ENCODE measurements at places on chromosomes 5 and 9. TPM values are rescaled to one million over a fixed set of nuclear protein-coding genes. Genes with fewer than 3 reads are reported as not detected.

- no peak for DNase-seq
These were observed 149.0 kb downstream of the SSBP2 start for GRCh38 chr5:81601919-81602318.

The SLC28A3 gene
- total RNA-seq, result under 0.01 TPM

DNA sequence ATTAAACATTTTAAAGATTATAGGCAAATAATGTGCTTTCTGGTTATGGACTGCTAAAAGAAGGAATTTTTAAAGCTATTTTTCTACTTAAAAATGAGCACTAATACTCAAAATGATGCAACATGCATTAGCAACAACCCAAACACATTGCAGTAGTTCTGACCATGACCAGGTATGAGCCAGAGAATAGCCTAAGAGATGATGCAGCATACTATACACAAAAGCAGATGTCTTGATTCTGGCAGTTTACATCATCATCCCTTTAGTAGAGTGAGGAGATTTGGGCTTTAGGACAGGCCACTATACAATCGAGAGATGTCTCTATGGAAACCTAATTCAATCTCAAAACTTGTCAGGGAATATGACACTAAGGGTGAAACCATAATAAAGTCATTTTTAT is 307.1 kb downstream of the PRR16 start:
- no peak for DNase-seq

The FBXO4 gene
- total RNA-seq, result 5.1 TPM

DNA sequence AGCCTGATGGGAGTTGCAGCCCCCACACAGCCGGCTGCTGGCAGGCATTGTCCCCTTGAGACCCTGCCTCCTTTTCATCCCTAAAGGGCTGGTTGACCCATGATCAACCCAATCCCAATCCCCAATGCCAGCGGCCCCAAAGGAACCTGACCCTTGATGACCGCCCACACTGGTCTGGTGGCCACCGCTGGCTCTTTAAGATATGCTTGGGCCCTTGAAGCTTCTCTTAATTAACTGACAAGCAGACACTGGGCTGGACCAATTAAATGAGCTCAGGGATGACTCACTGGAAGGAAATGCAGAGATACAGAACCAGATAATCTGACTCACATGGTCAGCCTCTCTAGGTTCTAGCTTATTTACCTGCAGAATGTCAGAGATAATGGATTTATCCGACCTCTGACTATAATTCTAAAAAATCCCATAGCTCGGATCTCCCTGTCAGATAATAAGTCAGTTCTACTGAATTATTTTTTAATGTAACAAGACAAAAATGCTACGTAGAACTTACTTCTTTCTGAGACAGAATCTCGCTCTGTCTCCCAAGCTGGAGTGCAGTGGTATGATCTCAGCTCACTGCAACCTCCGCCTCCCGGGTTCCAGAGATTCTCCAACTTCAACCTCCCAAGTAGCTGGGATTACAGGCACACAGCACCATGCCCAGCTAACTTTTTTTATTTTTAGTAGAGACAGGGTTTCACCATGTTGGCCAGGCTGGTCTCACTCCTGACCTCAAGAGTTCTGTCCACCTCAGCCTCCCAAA is 11.1 kb upstream of the MLANA start:
- DNase-seq, result no peak

The CAMSAP1 gene
- total RNA-seq, result 21.0 TPM

The PCDHGA1 gene
- total RNA-seq, result 0.83 TPM

The UBAC1 gene
- total RNA-seq, result 77.2 TPM

The CCL21 gene
- total RNA-seq, result 65.0 TPM

DNA sequence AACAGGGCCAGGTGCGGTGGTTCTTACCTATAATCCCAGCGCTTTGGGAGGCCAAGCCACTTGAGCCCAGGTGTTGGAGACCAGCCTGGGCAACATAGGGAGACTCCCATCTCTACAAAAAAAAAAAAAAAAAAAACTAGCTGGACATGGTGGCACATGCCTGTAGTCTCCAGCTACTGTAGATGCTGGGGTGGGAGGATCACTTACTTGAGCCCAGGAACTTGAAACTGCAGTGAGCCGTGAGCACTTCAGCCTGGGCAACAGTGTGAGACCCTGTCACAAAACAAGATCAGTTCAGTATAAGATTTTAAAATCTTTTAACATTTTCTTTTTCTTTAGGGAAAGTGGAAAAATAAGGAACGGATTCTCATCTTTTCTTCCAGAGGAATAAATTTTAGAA is 2.5 kb downstream of the BRIX1 start:
- no peak for DNase-seq

DNA sequence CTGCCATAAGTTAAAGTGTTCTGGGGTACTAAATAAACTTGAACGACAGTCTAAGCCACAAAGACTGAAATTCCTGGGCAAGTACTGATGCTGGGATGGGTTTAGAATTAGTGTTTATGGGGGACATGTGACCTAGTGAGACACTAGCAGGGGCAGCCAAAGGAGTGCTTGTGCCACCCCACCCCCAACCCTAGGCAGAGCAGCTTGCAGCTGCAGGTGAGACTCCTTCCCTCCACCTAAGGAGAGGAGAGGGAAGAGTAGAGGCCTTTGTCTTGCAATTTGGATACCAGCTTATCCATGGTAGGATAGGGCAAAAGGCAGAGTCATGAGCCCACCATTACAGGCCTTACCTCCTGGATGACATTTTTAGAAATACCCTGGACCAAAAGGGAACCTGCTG is 28.7 kb upstream of the PDE4D start:
- no peak for DNase-seq

The IFNK gene
- not detected for total RNA-seq

GRCh38 chr9:114174876-114175771 is 19.8 kb downstream of the COL27A1 start:
- DNase-seq, result no peak

The DMRT3 gene
- total RNA-seq, result not detected

The PRRX2 gene
- 2.2 TPM for total RNA-seq

DNA sequence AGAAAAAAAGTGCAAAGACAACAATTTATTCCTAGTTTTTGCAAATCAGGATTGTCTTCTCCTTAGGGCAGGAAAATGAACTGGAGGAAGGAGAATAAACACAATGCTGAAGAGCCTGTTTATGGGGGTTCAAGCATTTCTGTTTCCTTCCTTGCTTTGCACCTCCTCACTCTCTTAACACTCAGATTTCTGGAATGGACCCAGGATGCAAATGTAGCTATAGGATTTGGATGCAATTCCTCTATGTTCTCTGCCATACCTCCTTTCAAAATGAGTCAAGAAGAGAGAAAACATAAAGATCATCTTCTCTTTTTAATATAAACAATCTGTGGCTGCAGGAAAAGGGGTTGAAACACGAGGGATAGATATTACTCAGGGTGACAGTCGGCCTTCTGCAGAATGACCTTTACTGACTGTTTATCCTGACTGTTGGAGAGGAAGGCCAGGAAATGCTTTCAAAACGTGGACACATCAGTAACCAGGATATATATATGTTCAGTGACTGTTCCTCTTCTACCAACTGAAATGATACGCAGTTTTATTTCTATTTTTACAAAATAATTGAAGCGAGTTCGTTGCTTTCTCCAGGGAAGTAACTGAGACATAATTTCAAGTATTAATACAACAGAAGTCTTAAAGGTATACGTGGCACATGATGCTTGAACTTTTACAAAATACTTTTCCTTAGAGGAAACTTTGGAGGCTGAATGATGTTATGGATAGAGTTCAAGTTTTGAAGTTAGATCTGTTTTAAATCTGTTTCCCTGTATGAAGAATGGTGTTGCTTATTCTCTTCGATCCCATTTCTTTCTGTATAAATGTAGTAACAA is 44.4 kb downstream of the ACTBL2 start:
- no peak for DNase-seq

- no peak for DNase-seq
These were observed 28.5 kb upstream of the CDK5RAP2 start for GRCh38 chr9:120608421-120608820.

- no peak for DNase-seq
These were observed 179.8 kb upstream of the EDIL3 start for GRCh38 chr5:84564321-84565075.

DNA sequence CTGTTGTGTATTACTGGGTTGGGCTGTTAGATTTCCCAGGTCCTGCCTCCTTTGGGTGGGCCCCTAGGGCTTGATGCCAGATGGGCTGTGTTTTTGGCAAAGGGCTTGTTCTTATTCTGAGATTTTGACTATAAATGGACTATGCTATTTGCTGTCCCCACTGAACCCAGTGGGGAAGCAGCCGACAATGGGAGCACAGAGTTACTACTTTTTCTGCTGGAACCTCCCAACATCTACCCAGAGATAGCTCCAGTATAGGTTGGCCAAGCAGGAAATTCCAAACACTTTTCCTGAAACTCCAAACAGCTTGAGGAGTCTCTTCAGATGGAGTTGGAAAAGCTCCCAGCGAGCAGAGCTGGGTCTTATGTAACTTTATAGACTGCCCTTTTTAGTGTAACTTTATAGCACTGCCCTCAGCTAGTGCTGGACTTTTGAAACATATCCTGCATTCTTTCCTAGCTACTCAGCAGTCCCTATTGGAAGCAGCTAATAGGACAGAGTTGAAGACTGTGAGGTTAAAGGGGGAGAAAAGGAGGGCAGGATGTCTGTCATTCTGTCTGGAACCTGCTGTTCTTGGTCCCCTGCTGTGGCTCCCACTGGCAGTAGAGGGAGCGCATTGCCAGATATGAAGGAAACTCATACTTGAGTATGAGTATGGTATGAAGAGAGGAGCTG is 21.0 kb downstream of the RUSC2 start:
- no peak for DNase-seq

GRCh38 chr9:81620002-81620390 is 69.4 kb downstream of the TLE1 start:
- no peak for DNase-seq

The CD274 gene
- total RNA-seq, result 2.5 TPM

GRCh38 chr9:127140181-127140580 is 17.7 kb upstream of the ANGPTL2 start:
- DNase-seq, result no peak

DNA sequence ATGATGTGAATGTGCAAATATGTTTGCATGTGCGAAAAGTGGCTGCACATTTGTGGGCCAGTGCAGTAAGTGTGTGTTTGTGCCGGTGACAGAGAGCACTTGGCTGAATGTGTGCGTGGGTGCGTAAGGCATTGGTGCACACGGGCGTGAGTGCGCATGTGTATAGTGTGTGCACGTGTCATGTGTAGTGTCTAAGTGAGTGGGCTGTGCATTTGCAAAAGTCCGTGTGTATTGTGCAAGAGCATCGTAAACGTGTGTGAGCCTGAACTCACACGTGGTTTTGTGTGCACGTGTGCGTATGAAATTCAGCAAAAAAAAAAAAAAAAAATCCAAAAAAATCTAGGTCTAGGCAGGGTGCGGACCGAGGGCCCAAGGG is 6.5 kb upstream of the EBF1 start:
- no peak for DNase-seq

DNA sequence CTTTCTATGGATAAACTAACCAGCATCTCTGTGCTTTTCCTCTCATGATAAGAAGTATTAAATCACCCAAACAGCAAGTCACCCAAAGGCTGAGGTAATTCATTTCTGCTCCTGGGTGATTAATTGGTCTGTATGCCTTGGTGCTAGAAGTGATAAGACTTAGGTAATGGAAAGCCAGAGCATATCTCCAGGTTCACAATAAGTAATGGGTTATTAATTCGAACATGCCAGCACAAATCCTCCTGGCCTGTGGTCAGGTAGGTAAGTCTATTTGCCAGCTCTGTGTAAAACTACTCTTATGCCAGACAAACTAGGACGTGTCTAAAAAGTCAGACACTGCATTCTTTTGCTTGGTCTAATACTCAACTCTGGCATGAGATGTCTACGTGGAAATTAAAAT is 11.2 kb upstream of the ENC1 start:
- DNase-seq, result peak; percentile 50

GRCh38 chr9:10255758-10256157 is 357.0 kb downstream of the PTPRD start:
- no peak for DNase-seq

GRCh38 chr9:86301686-86302085 is 19.3 kb upstream of the ISCA1 start:
- DNase-seq, result no peak

- no peak for DNase-seq
These were observed 4.8 kb downstream of the KIAA0825 start for GRCh38 chr5:94613583-94613982.

DNA sequence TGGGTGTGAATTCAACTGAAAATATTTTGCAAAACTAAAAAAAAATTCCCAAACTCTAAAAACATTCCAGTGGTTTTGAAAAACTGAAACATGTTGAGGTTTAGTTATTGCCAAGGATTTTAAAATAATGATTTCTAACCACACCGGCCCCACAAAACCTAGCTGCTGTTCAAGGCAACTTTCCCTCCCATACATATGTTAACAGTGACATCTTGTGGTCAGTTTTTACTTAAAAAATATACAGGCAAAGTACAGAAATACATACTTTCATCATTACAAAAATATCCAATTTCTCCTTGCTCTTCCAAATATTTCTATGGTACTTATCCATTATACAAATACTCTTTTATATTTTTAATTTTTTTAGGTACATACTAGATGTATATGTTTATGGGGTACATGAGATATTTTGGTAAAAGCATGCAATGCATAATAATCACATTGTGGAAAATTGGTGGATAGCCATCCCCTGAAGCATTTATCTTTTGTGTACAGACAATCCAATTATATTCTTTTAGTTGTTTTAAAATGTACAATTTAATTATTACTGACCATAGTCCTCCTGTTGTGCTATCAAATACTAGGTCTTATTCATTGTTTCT is 34.4 kb upstream of the MRPS30 start:
- DNase-seq, result no peak

The ACOT12 gene
- not detected for total RNA-seq

DNA sequence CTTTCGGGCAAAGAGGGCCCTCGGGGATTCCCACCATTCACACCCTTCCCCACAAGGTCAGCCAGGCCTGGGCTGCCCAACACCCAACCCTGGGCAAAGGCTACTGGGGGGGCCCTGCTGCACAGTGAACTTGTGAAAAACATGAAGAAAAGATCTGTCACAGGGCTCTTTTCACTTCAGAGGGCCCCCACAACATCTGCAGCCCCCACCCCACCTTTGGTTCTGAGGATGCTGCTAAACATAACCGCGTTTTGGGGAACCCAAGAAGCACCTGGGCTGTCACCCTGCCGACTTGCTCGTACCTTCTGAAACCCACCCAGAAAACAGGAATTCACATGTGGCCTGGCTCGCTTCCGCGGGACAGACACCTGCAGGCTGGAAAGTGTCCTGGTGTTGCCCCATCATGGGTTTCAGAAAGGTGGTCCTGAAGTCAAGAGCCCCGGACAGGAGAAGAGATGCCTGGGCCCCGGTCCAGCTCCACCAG is 29.3 kb downstream of the B4GALT1 start:
- DNase-seq, result no peak

DNA sequence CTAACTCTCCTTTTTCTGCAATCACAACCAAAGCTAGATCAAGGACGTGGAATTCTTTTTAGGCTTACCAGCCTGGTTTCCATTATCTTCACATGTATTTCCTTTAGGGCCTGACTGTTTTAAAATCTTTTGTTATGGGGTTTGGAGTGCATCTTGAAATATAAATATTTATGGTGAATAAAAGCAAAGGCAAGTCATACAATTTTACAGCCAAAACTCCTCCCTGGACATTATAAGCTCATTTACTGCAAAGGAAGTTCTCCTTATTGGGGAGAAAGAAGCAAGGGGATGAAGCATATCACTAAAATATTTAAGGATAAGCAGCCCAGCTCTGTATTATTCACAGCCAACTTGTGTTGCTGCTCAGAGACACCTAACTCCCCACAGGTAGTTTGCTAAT is 132.2 kb upstream of the TARS1 start:
- no peak for DNase-seq
